Sigmoid colon (tissue), 7 donors: ENCODE measurements at places on chromosomes 6 and 20. TPM values are rescaled to one million over a fixed set of nuclear protein-coding genes. Genes with fewer than 3 reads are reported as not detected.

GRCh38 chr6:46199387-46199786 is 28.6 kb upstream of the ENPP5 start:
- no peak for DNase-seq

- DNase-seq = no peak
Measured at GRCh38 chr6:135488023-135488422, 9.5 kb downstream of the AHI1 start.

DNA sequence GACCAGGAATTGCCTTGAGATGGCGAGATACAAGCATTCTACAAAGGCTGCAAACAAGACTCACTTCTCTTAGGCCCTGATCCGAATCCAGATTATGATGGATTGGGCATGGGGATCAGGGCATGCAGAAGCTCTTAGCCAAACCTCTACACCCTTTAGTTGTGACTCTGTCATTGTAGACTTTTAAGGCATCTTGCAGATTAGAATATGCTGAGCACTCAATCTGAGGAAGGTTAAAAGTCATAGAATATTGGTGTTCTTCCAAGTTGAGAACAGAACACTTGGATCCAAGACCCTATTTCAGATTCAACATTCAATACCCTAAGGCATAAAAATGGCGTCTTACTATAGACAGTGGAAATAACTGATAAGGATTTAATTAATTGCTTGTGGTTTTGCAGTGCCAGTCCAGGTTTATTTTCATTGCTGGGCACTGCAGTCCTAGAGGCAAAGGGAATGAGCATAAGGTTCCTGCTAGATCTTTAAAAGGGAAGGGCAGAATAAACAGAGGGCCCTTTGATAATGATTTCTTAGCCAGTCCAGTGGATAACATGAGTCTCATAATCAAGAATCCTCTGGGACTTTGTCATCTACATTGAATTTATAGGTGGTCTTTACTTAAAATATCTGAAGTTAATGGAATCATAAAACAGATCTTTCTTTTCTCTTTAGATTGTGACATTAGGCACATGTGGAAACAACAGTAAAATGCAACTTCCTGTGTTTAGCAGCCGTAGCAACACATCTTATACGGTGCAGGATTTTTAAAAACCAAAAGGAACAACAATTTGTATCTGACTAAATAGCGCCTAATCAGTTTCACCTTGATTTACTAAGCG is 17.6 kb downstream of the PHACTR2 start:
- no peak for DNase-seq

DNA sequence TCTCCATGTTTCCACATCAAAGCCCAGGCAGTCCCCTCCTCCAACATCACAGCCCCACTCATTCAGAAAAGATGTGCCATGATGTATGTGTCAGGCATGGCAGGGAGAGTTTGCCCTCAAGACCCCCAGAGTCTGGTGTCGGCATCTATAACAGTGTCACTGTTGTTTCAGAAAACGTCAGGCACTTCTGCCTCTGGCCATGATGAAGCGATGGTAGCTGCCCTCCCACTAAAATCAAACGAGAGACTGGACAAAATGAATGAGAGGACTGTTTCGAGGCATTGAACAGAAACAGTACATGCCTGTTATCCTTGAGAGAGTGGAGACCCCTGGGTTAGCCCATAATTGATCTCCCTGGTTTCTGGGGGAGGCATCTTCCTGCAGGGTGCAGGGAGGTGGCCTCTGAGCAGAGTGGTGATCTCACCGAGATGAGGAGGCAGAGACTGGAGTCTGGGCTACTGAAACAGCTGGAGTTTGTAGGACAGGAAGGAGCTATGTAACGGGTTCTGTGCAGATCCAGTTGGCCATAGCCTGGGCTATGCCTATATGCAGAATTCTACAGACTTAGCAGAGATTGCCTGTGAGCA is 144.5 kb downstream of the SYCP2 start:
- DNase-seq = peak; percentile 17

DNA sequence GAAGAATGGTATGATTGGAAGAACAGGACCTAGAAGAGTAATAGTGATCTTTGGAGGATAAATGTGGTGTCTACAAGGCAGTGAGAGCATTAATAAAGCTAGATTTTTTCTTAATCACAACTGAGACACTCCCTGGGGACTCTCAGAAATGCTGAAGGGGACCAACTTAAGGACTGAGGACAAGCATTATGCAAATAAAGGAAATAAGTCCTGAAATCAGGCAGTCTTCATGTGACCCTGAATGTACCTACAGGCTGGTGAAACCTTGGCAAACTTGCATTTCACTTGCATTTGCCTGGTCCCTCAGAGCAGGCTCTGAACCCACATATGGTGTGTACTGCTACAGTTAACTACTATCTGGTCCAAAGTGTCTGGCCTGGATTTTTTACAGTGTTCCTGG is 19.3 kb upstream of the TTK start:
- DNase-seq = no peak

DNA sequence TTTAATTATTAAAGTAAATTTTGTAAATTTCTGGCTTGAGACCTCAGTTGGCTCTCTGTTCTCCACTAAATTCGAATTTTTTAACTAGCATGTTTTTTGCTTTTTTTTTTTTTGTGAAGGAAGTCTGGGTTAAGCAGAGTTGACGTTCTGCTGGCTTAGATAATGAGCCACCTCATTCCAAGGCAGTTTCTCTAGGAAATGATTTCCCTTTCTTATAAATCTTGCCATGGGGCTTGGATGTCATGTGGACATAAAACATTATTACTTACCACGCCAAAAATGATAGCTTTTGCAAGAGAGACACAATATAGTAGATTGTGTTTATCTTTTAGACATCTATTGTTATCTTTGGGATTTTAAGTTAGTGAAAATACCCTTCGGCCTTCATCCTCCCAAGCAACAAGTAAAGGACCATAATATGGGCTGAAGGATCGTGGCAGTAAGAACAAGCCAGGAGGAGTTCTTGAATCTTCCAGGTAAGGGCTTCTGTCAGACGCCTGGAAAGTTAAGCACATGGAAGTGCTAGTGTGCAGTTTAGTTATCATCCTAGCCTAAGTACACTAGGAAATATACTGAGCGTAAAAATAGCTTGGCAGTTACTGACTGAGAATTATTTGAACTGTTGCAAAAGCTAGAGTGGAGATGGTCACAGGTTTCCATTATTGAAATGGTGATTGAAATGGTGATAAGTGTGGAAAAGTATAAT is 30.7 kb downstream of the ADGRG6 start:
- no peak for DNase-seq

DNA sequence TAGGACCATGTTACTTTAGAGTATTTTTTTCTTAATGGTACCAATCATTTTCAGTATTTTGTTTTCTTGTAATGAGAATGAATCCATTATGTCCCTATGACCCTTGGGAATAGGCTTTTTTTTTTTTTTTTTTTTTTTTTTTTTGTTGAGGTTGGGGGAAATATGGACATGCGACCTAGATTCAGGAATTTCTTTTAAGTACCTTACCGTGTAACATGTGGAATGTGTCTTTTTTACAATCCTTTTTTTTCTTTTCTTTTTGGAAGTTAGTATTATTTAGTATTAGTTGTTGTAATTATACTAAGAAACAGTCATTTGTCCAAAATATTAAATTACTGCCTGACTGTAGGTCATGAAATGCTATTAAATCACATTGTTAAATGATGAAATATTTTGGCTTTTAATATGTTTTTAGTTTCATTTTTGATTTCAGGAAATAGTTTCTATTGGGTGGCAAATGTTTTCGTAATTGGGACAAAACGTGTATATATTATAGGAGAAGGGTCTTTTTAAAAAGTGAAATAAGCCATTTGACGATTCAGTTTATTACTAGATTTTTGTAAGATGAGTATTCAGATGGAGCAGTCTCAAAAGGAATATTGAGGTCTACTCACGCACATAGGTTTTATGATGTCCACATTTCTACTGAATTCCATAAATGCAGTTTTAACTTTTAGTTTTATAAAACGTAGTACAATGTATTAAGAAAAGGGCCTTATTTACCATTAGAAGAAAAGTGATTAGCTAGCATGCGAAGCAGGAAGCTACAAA is 4.9 kb downstream of the ARID1B start:
- no peak for DNase-seq

- peak; percentile 43 for DNase-seq
Measured at GRCh38 chr6:168605964-168606363, 165.0 kb downstream of the SMOC2 start.

DNA sequence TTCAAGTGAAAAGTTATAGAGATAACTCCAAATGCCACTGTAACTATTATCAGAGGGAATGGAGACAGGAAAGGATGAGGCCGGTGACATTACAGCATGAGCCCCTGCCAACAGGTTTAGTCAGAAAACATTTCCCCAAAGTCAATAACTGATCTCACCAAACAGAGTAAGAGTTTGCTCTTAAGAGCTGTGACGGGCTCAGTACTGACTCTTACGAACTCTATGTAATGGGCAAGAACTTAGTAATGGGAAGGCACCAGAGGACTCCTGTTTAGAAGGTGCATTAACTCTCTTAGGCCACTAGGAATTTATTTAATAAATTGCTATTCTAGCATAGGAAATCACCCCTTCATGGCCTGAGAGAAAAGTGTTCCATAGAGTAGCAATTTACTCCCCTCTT is 76.8 kb downstream of the SAMD5 start:
- DNase-seq = no peak

GRCh38 chr6:123042401-123042800 is 46.4 kb downstream of the CLVS2 start:
- DNase-seq = no peak

DNA sequence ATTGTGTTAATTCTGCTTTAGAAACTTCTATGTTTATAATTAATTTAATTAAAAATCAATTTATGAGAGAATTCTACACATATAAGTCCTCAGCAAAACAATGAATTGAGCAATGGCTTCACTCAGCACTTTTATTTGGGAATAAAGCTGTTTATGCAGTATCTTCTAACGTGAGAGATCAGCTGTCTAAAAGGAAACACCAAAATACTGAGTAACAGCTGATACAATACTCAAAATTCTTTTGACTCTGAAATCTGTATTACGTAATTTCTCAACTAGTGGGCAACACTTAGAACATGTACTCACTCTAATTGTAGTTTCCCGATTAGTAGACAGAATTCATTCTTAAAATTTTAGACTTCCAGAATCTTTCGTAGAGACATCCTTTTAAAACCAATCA is 49.8 kb downstream of the MAP3K7 start:
- DNase-seq = no peak

DNA sequence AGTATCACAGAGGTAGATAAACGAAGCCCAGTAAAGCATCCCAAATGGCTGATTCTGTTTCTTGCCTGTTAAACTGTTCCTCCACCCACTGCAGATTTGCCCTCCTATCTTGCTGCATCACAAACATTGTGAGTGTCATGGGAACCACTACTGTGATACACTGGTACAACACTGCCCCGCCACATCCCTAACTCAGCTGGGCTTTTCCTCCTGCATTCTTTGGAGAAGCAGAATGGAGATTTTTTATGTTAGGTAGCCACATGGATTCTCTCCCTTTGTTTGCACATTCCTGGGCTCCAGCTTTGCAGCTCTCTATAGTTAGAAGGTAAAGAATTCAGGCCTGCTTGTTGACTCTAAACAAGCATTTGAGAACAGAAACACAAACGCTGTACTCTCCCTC is 234.1 kb downstream of the TMEM242 start:
- no peak for DNase-seq

DNA sequence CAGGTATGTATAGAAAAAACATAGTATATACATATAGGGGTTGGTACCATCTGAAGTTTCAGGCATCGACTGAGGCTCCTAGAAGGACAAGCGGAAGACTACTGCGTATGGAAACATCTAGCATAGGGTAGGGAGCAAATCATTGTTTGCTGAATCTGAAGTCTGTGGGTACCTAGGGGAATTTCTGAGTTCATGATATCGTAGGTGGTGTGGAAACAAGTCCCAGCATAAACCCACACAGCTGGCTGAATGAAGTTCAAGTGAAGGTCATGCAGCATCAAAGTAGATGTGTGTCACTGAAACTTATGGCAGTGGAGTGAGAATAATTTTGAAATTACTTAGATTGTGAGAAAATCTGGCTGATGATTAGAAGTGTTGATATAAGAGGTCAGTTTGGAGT is 39.4 kb downstream of the MAP7 start:
- no peak for DNase-seq

DNA sequence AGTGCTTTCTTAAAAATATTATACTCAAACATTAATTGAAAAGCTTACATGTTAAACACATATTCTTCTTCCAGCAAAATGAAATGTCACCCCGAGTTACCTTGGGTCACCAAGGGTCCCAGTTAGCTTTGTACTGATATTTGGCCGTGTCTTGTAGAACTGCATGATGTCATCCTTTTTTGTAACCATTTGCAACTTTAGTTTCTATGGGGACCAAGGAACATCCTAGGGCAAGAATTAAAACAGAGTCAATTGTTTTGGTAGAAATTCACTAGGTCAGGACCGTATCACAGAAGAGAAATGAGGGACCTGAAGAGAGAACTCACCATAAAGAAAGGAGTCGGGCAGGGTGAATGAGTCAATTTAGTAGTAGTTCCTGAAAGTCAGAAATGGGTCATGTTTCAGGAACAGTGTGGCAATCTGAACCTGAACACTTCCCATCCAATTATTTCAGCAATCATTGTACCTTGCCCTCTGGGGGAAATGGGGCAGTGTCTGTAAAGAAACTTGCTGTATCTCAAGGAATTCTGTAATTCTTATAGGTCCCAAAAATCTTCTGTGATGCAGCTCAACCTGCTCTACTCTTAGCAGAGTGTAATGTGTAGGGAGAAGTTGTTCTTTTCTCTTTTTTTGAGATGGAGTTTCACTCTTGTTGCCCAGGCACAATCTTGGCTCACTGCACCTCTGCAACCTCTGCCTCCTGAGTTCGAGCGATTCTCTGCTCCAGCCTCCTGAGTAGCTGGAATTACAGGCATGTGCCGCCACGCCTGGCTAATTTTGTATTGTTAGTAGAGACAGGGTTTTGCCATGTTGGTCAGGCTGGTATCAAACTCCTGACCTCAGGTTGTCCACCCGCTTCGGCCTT is 5.3 kb upstream of the AKAP7 start:
- DNase-seq = no peak

The KCNK5 gene
- 3.0 TPM for total RNA-seq

The PEX3 gene
- total RNA-seq = 13.3 TPM

The BCAS4 gene
- 5.3 TPM for total RNA-seq

The ASIP gene
- total RNA-seq = 0.99 TPM

The PBOV1 gene
- total RNA-seq = not detected

The RBPJL gene
- not detected for total RNA-seq

The FAM209B gene
- total RNA-seq = not detected

The RAB44 gene
- total RNA-seq = not detected
